Stomach (tissue), 19 donors: ENCODE measurements at places on chromosomes 3 and 15. TPM values are rescaled to one million over a fixed set of nuclear protein-coding genes. Genes with fewer than 3 reads are reported as not detected.

DNA sequence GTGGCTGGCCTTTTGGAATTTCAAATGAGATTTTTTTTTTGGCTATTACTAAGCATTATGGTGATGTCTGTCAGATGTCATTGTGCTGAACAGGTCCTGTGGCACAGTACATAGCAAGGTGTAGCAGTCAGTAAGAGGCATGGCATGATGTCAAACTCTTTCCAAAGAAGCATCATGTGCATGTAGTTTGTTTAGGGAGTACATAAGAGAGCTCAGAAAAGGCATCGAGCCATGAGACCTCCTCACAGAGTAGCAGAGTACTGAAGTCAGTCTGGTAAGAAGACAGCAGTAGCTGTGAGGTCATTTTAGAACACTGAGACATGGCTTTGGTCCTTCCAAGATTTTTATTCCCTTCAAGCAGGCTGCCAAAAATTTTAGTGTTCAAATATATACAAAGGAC is 134.9 kb upstream of the SPRED1 start:
- no peaks in the 10 kb centered on the region for H3K36me3 ChIP-seq
- no peak overlapping the region for H3K27ac ChIP-seq
- no peaks in the 10 kb centered on the region for H3K27me3 ChIP-seq
- no peak overlapping the region for H3K4me3 ChIP-seq

DNA sequence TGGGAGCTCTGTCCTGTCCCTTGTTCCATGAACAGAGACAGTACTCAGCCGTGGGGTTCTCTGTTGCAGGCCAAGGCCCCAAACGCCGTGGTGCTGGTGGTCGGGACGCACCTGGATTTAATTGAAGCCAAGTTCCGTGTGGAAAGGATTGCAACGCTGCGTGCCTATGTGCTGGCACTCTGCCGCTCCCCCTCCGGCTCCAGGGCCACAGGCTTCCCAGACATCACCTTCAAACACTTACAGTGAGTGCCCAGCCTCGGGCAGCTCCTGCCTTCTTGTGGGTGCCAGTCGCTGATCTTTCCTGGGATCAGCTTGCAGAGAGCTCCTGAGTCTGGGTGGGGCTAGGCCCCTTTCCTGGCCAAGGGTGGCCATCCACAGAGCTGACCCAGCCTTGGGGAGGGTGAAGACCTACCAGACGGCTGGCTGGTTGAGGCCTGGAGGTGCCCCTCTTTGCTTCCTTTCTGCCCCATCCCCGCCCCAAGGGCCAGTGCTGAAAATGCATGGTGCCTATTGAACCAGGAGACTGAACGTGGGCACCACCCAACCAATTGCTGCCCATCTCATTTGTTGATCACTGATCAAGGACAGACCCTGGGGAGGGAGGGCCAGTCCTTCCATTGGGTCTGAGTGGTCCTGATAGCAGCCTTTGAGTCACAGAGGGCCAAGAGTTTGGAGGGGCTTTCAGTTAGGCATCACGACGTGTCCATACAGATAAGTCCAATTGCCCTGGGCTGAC is 106.9 kb downstream of the LRRK1 start:
- peak; percentile 22 for DNase-seq
- H3K27me3 ChIP-seq: no peaks in the 10 kb centered on the region
- no peak overlapping the region for H3K4me3 ChIP-seq
- peaks cover 5% of the 10 kb centered on the region for H3K4me1 ChIP-seq

GRIP2 gene
- 33.8 TPM for total RNA-seq

GRCh38 chr15:52162260-52162659 is 28.9 kb downstream of the GNB5 start:
- no peak overlapping the region for H3K27ac ChIP-seq
- no peak for DNase-seq
- no peaks in the 10 kb centered on the region for H3K27me3 ChIP-seq
- H3K4me1 ChIP-seq: no peaks in the 10 kb centered on the region
- peaks cover 29% of the 10 kb centered on the region for H3K36me3 ChIP-seq

DNA sequence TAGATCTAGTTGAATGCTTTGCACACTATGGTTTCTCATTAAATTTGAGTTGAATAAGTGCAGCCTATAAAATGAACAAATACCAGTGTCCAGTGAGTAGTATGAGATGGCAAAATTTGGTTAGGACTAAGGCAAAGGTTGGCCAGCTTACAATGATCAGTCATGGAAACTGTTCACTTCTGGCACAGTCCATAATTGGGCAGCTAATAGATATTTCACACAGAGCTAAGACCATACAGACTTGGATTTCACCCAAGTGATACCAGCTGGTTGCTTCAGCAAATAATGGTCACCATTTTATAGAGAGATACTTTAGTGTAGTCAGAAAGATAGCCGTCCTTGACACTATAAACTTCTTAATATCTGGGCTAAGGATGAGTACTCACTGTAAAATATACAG is 15.7 kb downstream of the GAP43 start:
- H3K4me1 ChIP-seq: no peaks in the 10 kb centered on the region
- H3K4me3 ChIP-seq: no peak overlapping the region
- H3K27me3 ChIP-seq: no peaks in the 10 kb centered on the region

GPR15 gene
- total RNA-seq: not detected

STT3B gene
- total RNA-seq: 148 TPM

- H3K36me3 ChIP-seq: no peaks in the 10 kb centered on the region
- no peaks in the 10 kb centered on the region for H3K27me3 ChIP-seq
- no peaks in the 10 kb centered on the region for H3K4me1 ChIP-seq
- H3K27ac ChIP-seq: no peak overlapping the region
- no peak overlapping the region for H3K4me3 ChIP-seq
- no peak for DNase-seq
These were observed 237.5 kb upstream of the ROPN1 start for GRCh38 chr3:124229420-124229819.

TRIM42 gene
- total RNA-seq: not detected

DNA sequence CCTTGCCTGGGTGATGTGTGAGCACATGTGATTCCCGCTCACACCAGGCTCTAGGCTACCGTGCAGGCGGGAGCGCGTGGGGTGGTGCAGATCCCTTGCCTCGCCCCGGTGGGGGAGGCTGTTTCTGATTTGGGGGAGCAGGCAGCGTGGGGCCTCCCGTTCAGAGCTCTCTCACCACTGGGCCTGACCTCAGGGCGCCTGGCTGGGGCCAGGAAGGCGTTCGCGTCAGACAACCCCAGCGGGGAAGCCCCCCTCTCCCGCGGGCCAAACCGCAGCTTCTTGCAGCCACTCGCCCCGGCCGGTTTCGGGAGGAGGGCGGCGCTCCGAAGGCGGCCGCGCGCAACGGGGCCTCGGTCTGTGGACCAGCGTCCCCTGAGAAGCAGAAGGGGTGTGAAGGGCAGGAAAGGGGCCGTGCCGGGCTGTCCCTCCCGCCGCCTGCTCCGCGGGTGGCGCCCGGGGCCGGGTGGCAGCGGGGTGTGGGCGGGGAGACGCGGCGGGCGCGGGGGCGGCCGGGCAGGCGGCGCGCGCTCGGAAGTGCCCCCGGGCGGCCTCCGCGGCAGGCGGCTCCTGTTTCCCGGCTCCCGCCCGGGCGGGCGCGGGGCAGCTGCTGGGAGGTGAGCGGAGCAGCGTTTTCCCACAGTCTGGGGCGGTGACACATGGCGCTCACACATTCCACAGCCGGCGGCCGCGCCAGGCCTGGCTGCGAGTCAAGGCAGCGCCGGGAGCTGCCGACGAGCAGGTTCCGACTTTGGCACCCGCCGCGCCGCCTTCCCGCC is 65.1 kb upstream of the HES1 start:
- peaks cover 17% of the 10 kb centered on the region for H3K27me3 ChIP-seq
- peak overlapping the region; percentile 87 for H3K27ac ChIP-seq
- H3K36me3 ChIP-seq: no peaks in the 10 kb centered on the region
- H3K4me1 ChIP-seq: peaks cover 42% of the 10 kb centered on the region
- peak; percentile 95 for DNase-seq

DNA sequence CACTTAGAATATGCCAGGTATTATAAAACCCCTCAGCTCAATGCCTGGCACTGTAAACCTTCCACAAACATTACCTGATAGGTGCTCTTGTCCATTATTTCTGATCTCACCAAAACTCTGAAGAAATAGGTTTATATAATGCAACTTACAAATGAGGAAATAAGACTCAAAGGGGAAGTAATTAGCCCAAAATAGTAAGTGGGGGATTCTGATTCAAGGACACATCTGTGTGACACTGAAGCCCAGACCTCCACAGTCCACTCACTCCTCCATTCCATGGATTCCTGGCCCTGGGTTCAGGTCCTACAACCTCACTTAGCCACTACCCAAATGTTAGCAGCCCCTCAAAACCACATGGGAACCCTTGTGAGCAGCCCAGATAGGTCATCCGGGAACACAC is 49.9 kb downstream of the TRANK1 start:
- no peaks in the 10 kb centered on the region for H3K27me3 ChIP-seq
- peaks cover 30% of the 10 kb centered on the region for H3K4me1 ChIP-seq
- no peak overlapping the region for H3K4me3 ChIP-seq
- DNase-seq: no peak
- peaks cover 78% of the 10 kb centered on the region for H3K36me3 ChIP-seq

DNA sequence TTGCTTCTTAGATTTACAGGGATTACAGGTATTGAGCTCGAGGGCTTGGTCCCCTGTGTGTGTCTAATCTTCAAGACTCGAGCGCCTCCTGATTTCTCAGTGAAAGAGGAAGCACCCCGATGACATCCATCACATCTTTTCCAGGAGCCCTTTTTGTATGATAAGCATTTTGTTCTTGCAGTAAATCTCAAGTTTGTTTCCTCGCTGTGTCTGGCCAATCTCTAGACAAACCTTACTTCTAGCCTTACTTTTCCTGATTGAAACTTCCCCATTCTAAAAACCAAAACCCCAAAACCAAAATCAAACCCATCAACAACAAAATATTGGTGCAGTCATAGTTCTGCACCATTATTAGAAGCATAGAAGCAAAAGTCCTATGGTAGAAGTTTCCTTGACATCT is 286.0 kb downstream of the NFKBIZ start:
- H3K4me3 ChIP-seq: no peak overlapping the region
- H3K27me3 ChIP-seq: no peaks in the 10 kb centered on the region
- peaks cover 8% of the 10 kb centered on the region for H3K4me1 ChIP-seq
- no peak for DNase-seq
- H3K36me3 ChIP-seq: no peaks in the 10 kb centered on the region

- no peak overlapping the region for H3K4me3 ChIP-seq
- peaks cover 31% of the 10 kb centered on the region for H3K4me1 ChIP-seq
- no peaks in the 10 kb centered on the region for H3K36me3 ChIP-seq
- DNase-seq: no peak
These were observed 45.5 kb upstream of the BOC start for GRCh38 chr3:113165841-113166240.

- DNase-seq: no peak
- H3K27ac ChIP-seq: no peak overlapping the region
- H3K4me1 ChIP-seq: no peaks in the 10 kb centered on the region
- H3K27me3 ChIP-seq: no peaks in the 10 kb centered on the region
- H3K4me3 ChIP-seq: no peak overlapping the region
These were observed 70.3 kb upstream of the ARL8B start for GRCh38 chr3:5051772-5052171.

GRCh38 chr3:27349832-27350231 is 19.4 kb downstream of the NEK10 start:
- H3K27me3 ChIP-seq: no peaks in the 10 kb centered on the region
- no peak overlapping the region for H3K4me3 ChIP-seq
- no peak overlapping the region for H3K27ac ChIP-seq
- no peaks in the 10 kb centered on the region for H3K4me1 ChIP-seq

- DNase-seq: no peak
- H3K4me1 ChIP-seq: no peaks in the 10 kb centered on the region
- H3K27ac ChIP-seq: no peak overlapping the region
- H3K36me3 ChIP-seq: no peaks in the 10 kb centered on the region
These were observed 321.4 kb upstream of the DPH6 start for GRCh38 chr15:35867356-35867755.

DNA sequence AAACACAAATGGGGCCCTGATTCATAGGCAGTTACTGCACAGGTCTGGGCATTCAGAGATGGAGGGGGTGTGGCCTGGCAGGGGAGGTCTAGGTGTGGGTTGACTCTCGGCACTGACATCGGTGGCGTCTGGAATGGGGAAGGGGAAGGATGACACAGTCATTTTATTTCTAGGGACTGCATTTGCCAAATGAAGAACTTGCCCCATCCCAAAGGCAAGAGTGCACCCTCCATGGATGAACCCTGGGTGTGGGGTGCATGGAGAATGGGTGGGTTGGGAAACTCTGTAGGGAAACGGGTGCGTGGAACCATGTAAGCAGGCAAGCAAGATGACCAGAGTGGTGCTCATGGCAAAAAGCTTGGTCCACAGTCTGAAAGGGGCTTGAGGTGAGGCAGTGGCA is 24.5 kb downstream of the SLC6A20 start:
- DNase-seq: no peak
- no peaks in the 10 kb centered on the region for H3K4me1 ChIP-seq
- no peak overlapping the region for H3K27ac ChIP-seq
- no peak overlapping the region for H3K4me3 ChIP-seq
